GM20000 (cell line): ENCODE measurements at places on chromosomes 2 and 18.

GRCh38 chr2:138430181-138430580 lies 71.4 kb upstream of the SPOPL start:
- no peak for DNase-seq

DNA sequence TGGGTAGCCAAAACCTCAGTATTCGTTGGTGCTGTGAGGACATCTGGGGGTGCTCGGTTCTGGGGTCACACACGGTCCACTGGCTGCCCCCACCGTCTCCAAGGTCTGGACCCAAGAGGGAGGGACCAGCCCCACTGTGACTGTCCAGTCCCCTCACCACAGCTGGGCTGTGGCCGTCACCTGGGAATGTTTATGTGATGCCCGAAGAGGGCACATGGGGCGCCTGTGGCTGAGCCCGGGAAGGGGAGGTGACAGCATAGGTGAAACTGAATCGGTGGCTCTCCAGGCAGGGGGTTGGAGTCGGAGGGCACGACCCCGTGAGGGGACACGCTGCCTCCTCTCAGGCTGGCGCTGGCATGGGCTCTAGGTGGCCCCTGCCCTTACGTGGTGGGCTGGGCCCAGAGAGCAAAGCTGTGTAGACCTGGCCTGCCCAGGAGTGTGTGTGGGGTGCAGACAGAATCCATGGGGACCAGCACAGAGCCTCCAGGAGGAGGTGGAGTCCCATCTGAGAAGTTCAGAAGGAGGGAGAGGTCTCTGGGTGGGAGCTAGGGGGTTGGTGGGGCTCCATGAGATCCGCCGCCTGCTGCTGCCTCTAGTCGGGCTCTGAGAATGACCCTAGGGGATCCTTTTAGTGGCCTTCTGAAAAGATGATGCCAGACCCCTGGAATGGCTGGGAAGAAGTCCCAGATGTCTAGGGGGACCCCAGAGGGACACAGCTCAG lies 1.8 kb downstream of the BOK start:
- no peak for DNase-seq

GRCh38 chr2:64812285-64812684 lies 158.6 kb upstream of the SERTAD2 start:
- DNase-seq: no peak

DNA sequence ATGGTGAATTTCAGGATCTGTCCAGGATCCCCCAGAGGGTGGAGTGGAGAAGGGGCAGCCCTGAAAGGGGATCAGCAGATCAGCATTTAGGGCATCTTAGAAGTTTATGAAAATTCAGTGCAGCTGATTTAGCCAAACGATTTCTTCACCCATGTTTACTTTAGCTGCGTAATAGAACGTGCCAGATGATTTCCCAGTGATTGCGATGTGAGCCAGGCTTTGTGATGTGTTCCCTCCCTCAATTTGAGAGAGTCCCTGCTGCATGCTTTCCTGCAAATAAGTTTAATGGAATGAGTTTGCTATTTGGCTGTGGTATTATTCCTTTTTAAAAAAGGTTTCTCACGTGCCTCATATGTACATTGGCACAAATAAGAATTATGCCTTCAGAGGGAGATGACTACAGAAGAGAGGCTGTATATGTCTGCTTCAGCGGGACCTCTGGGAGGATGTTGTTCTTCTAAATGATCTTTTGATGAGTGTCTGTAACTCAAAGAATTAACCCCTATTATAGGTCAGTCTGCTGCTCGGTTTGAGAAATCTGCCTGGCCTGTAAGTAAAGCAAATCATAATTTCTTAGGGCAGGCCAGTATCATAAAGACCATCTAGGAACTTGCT lies 111.9 kb downstream of the MRO start:
- DNase-seq: no peak

DNA sequence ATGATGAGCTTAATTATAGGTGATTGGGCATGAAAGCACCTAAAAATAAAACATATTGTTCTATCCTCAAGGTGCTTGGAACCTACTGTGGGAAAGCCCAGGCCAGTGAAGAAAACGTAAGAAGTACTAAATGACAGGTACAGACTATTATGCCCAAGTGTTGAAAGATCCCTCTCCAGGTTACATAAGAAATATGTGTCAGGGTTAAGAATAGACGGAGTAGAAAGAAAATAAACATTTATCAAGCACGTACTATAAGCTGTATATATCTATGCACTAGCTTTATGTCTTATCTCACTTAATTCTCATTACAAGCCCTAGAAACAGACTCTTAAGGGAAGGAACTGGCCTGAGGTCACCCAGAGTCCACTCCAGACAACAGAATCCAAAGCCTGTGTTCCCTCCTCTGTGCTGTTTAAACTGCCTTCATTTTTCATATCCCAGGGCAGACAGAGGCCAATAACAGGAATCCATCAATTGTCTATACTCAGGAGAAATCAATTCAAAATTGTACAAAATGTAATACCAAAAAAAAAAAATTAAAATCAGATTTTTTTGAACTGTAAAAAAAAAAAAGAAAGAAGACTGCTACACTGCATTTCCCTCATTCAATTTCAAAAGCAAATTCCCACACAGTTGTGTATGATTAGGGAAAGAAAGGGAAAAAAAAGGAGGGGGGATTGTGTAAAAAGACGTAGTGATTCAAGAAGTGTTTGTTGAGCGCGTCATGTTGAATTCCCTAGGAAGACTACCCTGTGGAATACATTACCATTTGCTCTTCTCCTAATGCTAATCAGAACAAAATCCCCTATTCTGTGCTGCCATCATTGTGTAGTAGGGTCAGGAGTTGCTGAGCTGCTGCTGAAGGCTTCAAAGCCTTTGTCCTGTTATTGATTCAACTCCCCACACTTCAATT lies 156.3 kb downstream of the IRS1 start:
- DNase-seq: no peak

DNA sequence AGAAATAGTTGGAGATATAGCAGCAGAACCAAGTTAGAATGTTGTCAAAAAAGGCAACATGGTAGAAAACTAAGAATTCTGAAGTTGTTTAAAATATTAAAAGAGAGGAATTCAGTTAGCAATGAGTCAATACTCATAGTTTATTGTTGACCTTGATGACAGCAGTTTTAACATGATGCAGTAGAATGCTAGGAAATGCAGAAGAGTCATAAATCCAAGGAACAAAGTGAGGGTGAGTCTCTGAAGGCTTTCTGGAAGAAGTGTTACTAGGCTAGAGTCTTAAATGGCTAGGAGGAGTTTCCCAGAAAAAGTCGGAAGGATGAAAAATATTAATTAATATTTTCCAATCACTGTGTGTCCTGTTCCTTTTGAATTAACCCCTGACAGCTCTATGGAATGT lies 807.3 kb downstream of the TSN start:
- DNase-seq: no peak

DNA sequence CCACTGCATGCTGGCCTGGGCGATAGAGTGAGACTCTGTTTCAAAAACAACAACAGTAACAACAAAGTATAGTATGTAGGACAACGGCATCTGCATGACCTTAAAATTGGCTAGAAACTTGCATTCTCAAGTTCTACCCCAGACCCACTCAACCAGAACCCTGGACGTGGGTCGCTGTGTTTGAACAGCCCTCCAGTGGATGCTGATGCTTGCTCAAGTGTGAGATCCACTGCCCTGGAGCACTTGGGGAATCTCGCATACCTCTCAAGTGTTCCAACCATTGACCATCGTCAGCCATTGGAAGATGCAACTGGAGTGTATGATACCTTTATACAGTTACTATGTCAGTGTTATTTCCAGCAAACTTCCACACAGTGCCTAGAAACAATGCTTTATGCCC lies 435.9 kb downstream of the DCDC2C start:
- DNase-seq: no peak

- no peak for DNase-seq
Observed at GRCh38 chr2:7539077-7539476, 621.9 kb downstream of the RNF144A start.

GRCh38 chr2:238638100-238638981 lies 209.5 kb upstream of the TWIST2 start:
- DNase-seq: no peak

GRCh38 chr2:210188755-210189154 lies 17.5 kb upstream of the KANSL1L start:
- no peak for DNase-seq

GRCh38 chr2:127197475-127198385 lies 22.4 kb downstream of the CYP27C1 start:
- DNase-seq: no peak

DNA sequence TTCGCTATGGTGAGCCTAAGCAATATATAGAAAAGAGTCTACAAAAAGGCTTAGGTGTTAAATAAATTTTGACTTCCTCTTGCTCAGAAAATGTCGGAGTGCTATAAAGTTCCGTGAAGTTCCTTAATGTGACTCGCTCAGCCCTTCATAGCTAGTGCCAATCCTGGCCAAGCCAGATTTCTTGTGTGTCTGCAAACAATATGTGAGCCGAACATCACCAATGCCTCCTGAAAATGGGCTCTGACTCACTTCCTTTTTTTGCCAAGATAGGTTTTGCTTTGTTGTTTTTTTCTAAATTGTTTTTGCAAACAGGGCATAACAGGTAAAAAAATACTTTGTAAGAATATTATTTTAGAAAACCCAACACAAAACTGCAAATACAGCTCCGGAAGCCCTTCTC lies 26.1 kb downstream of the CDC42EP3 start:
- no peak for DNase-seq

GRCh38 chr18:58762781-58763171 lies 91.5 kb downstream of the MALT1 start:
- no peak for DNase-seq

GRCh38 chr2:172861098-172861497 lies 125.5 kb downstream of the RAPGEF4 start:
- no peak for DNase-seq

- no peak for DNase-seq
Observed at GRCh38 chr2:122389694-122390093, 634.2 kb downstream of the TSN start.

- DNase-seq: no peak
Observed at GRCh38 chr18:76765649-76766048, 56.7 kb upstream of the ZNF236 start.

GRCh38 chr2:108195133-108195439 lies 44.7 kb upstream of the SULT1C3 start:
- DNase-seq: no peak

DNA sequence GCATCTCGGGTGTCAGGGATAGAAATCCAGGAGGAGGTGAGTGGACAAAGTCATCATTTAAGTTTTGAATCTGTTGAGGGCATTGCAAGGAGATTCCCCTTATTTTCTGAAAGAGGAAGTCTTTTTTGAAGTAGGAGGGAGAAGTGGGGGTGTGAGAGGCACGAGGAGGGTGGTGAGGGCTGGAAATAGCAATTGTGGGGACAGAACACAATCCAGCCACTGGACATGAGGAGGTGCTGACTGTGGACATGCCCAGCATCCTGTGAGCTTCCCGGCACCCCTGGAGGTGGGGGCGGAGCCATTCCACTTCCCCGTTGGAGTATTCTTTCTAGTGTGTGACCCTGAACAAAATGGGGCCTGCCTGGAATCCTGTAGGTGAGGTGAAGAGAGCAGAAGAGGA lies 310.7 kb upstream of the EPAS1 start:
- DNase-seq: no peak

GRCh38 chr2:113230531-113230930 lies 48.2 kb downstream of the PAX8 start:
- DNase-seq: no peak

- no peak for DNase-seq
Observed at GRCh38 chr2:82317012-82317411, 2012.5 kb upstream of the LRRTM1 start.

GRCh38 chr2:125634662-125635061 lies 1021.3 kb upstream of the GYPC start:
- DNase-seq: no peak
